Activated CD4-positive, alpha-beta T cell treated with anti-CD3 and anti-CD28 coated beads for 24 hours (primary cell): ENCODE measurements at places on chromosomes 3 and 15.

- DNase-seq, result no peak
Observed at GRCh38 chr3:122052968-122053367, 2.2 kb upstream of the CD86 start.

DNA sequence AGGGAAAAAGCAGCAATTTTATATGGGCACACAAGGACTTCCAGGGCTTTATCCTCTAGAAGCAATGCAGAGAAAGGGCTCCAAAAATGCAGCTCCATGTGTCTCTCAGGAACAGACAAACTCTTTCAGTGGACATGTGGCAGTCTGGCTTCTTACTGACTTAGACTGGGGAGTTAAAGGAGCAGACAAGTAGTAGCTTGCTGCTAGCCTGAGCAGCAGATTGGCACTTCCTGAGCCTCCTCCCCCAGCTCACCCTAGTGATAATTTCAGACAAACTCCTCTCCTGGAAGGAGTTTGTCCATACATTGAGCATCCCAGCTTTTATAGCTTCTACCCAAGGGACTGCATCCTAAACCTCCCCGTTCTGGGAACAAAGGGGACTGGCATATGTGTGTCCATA, 101.7 kb upstream of the MANF start:
- DNase-seq, result no peak

DNA sequence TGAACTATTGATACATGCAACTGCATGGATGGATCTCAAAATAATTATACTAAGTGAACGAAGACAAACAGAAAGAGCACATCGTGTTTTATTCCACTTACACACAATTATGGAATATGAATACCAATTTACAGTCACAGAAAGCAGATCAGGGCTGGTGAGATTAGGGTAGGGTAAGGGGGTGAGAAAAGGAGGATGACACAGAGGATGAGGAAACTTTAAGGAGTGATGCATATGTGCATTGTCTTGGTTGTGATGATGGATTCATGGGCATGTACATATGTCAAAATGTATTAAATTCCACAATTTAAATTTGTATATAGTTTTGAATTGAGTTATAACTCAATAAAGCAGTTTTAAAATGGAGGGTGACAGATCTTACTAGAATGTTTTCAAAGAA, 548.9 kb downstream of the PYDC2 start:
- DNase-seq, result no peak

- DNase-seq, result no peak
Observed at GRCh38 chr3:54094926-54095325, 27.4 kb upstream of the CACNA2D3 start.

GRCh38 chr3:12356996-12357395, 68.1 kb downstream of the PPARG start:
- no peak for DNase-seq

DNA sequence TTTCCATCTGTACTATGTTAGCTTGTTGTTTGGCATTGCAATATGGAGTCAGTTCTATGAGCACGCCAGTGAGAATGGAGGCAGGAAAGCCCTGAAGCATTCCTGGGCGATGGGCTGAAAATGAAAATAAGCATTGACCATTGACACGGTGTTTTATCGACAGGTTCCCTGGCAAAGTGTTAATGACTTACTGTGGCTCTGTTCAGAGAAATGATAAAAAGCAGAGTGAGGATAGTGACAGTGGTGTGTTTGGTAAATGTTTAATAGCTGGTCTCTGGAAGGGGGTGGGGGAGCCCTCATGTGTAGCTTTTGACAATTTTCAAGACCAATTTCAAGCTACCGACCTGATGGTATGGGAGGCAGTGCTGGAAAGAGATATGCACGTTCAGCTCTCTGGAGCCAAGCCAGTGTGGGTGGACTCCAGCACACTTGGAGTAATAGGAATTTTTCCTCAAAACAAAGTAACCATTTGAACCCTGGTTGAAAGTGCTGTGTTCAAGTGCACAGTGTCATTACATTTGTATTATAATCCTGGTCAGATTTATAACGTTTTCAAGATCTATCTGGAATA, 341.7 kb upstream of the ROBO2 start:
- no peak for DNase-seq

- DNase-seq, result no peak
Observed at GRCh38 chr3:23474580-23475357, 271.6 kb downstream of the UBE2E2 start.

GRCh38 chr15:85837011-85837433, 42.3 kb upstream of the KLHL25 start:
- DNase-seq, result no peak

DNA sequence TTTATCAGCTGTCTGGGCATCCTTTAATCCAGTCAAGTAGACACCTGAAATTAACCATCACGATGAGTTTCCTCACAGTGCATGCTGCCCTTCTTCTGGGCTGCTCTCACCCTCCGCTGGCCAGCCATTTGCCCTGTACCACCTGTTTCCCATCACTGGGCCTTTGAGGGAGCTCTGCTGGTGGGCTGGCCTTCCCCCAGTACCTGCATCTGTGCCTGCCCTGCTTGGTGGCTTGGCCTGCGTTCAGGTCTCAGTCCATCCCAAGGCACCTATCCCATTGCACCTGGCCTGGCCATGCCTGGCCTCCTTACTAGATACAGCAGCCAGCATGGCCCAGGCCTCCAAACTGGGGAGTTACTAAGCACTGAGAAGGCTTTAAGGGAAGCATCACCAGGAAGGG, 413.2 kb downstream of the NTRK3 start:
- DNase-seq, result no peak

DNA sequence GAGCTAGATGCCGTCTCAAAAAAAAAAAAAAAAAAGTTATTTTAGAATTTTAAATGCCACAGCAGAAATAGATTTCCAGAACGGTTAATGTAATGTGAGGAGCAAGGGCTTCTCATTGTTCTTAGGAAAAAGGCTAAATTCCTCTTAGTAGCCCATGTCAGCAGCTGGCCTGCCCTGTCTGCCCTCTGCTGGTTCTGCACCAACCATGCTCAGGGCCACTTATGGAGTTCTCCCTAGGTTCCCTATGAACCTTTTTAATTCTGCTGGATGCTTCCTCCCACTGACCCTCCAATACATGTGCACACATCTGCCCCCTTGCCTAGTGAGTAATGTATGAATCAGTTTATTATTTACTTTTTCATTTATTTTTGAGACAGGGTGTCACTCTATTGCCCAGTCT, 32.2 kb upstream of the DPPA4 start:
- no peak for DNase-seq

DNA sequence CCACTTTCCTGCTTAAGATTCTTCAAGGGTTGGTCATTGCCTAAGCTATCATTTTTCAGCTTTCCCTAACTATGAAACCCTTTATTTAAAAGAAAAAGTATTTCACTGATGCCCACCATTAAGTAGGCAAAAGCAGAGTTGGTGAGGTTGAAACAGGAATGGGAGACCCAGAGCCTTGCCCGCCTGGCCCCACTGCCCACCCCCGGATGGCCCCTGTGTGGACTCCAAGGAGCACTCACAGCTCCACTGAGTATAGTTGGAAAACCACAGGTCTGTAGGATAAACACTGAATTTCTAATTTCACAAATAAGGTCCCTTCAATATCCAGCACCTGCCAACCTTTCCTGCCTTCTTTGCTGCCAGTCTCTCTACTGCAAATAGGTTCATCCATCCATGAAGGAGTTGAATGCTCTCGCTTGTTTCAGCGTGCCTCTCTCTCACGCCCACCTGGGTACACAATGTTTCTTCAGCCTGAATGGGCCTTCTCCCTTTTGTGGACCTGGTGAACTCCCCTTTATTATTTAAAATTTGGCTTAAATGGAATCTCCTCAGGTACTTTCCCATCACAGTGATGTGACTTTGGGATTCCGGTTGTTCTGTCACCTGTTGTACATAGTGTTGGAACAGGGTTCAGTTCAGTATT, 8.7 kb upstream of the ACAP2 start:
- no peak for DNase-seq

DNA sequence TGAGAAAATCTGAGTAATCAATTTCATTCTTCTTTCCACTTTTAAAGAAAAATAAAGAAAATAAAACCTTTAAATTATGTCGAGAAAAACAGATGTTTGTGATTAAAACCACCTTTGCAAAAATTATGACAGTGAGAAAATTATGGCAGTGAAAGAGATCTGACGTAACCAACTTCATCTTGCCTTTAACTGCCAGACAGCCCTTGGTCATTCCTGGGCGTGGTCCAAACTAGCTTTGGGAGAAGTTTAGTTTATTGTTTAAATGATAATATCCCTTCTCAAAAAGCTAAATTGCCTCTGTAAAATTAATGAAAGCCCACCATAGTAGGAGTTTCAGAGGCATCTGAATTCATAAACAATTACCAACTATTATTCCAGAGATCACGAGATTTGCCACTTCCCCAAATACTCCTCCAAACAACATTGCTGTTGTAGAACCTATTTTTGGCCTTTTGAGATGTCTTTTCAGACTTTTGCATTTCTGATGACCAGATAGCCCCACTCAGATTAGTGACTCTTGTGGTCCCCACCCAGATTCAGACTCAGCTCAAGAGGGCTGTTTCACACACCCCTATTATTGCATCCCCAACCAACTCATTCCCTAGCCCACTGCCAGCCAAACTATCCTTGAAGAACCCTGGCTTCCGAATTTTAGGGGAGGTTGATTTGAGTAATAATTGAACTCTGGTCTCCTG, 664.4 kb upstream of the CBLB start:
- no peak for DNase-seq

DNA sequence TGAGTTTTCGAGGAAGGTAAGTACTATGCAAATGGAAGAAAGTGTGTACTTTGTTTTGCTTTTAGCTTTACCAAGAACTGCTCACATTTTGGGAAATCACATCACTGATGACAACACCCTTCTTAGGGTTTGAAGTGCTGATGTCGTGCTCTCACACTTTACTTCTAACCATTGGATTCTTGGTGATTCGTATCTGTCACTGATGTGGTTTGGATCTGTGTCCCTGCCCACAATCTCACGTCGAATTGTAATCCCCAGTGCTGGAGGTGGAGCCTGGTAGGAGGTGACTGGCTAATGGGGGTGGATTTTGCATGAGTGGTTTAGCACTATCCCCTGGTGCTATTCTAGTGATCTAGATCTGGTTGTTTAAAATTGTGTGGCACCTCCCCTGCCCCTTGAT, 75.4 kb upstream of the RGMA start:
- DNase-seq, result no peak

- no peak for DNase-seq
Observed at GRCh38 chr3:194462936-194463335, 23.9 kb downstream of the ATP13A3 start.

GRCh38 chr3:4561661-4562060, 68.5 kb downstream of the ITPR1 start:
- DNase-seq, result no peak

DNA sequence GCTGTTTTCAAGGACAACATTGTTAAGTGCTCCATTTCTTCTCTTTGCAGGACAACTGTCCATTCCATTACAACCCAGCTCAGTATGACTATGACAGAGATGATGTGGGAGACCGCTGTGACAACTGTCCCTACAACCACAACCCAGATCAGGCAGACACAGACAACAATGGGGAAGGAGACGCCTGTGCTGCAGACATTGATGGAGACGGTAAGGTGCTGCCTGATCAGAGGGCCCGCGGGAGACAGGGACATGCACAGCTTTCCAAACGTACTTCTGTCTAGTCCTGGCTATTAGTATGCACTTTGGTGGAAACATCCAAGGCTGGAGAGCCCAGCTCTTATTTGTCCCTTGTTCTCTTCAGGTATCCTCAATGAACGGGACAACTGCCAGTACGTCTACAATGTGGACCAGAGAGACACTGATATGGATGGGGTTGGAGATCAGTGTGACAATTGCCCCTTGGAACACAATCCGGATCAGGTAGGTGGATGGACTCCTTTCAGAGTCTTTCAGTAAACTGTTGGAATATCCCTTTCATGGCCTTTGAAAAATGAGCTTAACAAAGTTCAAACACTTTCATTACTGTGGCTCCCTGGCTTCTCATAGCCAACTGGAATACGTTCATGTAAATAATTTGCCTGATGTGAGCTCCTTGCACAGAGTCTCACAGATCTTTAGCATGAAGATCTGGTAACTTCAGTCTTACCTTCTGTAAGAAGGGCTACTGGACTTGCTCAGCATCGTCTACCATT, 10.4 kb downstream of the THBS1 start:
- DNase-seq, result no peak

DNA sequence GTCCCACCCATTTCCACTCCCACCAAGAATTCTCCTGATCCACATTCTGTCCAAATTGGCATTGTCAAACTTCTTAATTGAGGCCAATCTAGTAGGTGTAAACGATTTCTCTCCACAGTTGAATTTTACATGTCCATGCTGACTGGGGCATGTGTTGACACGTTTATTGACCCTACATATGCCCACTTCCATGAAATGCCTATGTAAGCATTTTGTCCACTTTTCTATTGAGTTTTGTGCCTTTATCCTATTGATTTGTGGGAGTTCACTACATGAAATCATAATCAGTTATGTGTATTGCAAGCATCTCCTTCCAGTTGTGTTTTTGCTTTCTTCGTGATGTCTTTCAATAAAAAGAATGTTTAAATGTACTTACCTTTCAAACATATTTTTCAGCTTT, 141.7 kb upstream of the NSMCE3 start:
- DNase-seq, result no peak

- DNase-seq, result no peak
Observed at GRCh38 chr3:136703429-136703828, 48.7 kb downstream of the STAG1 start.

DNA sequence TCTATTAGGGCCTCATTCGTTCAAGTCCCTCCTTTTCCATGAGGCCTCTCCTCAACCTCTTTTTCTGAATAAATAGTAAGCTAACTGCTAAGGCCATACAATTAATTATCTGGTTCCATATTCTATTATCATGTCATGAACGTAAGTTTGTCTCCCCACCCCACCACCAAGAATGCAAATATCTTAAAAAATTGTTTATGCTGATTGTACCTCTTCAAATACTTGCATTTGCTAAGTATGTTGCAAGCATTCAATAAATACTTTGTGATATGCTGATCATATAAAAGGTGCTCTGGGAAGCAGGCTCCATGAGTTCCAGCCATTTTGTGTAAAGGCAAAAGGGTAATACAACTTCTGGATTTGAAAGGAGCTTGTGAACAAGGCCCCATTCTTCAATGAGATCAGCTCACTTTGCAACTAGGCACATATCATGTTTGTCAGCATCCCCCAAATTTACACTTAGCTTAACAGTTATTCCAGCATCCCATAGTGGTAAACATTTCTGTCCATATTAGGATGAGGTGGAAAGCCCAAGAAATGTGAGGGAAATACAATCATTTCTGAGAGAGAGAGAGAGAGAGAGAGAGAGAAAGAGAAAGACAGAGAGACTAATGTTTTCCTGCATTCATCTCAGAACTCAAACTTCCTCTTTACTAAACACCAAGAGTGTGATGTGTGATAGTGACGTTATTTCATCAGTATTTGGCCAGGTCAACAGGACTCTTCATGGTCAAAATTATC, 33.2 kb downstream of the SLC12A8 start:
- DNase-seq, result no peak
